Adipocyte (in vitro differentiated cells): ENCODE measurements at places on chromosomes 2 and 18.

DNA sequence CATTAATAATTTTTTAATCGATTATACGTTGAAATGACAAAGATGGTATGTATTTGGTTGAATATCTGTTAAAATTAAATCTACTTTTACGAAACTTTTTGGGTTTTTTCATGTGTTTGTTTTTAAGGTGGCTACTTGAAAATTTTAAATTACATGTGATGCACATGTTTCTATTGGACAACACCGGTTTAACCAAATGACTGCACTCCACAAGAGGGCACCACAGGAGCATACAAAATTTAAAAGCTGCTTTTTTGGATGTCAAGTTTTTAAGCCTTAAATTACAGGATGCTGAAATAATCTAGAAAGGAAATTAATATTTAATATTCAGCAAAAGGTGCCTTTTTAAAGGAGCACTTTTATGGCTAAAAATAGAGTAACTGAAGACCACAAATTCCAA, 98.7 kb downstream of the ACVR1 start:
- peak; percentile 75 for DNase-seq

DNA sequence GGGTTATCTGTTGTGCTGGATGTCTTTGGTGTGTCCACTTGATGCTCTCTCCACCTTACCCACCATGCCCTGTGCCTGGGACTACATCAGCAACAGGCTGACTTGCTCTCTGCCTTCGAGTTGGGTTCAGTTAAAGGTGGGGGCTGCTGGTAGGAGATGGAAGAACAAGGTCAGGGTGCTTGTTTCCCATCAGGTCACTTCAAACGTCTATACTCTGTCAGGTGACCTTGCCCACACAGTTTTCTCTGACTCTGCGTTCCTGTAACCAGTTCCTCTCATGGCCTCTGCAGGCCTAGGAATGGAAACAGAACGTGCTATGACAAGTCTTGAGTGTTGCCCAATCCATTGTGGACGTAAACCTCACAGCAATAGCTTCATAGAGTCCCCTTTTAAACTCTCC, 38.4 kb upstream of the PAPOLG start:
- DNase-seq = no peak

DNA sequence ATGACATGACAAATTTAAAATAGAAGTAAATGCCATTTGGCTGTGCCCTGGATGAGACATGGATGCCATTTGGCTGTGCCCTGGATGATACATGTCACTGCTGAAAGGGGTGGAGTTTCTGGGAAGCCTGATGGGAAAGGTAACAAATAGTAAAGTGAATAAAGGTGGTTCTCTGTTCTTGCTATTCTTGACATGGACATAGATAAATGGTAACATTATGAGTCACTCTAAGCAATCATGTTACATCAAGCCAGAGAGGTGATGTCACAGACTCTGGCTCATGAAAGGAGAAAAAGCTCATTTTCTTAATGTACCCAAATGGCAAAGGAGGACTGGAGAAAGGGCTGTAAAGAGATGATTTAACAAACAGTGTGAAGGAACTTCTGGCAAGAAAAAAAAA, 86.4 kb downstream of the EML6 start:
- peak; percentile 33 for DNase-seq

- no peak for DNase-seq
Observed at GRCh38 chr2:37796481-37796880, 125.0 kb upstream of the CDC42EP3 start.

DNA sequence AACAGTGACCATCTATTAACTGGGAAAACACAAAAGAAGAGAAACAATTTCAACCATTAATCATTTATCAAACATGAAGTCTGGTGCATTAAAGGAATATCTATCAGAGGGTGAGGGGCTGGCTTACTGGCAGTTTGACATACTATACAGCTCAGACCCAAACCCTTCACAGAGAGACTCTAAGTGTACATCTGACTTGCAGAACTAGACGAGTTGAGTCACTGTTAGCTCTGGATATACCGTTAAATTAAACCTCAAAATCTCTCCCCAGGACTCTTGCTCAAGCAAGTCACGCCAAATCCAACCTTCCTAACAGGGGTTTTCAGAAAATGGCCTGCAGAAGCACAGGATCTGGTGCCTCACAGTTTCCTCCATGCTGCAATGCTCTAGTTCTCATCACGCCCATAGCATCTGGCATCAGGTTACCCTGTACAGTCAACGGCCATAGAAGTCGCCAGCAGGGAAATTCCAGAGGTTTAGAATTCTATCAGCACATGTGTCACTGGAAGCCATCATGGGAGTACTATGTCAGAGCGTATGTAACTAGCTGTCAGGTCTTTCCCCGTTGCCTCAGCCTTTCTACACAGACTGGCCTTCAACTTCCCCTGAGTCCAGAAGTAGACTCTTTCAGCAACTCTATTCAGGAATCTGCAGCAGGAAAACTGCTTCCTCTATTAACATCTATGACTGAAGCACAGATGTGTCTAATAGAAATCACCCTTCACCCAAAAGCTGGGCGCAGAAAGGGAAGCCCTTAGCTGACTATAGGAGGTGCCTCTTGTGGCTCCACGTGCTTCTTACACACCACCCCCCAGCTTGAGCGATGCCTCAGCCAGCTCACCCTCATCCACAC, 9.3 kb downstream of the TGOLN2 start:
- peak; percentile 95 for DNase-seq

DNA sequence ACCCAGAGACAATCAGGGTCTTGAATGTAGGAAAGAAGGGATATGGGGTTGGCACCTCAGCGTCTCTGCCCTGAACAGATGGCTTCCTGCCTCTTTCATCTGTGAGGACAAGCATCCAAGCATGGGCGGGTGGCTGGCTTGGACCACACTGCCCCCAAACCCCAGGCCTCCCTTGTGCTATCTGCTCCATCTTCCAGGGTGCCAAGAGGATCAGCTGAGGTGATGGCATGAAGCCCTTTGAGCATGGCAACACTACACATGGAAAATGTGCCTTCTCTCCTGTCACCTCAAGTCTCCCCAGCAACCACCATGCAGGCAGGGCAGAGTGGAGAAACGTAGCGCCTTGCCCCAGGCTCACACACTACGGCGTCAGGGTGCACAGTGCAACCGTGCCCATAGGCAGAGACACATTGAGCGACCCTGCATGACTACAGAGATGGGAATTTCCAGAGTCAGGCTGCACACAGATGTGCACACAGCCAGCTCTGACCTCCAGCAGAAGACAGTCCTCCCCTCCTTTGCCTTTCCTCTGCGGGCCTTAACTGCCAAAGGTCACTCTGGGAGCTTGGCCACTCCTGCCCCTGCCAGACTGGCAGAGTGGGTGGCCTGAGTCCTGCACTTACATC, 1.5 kb downstream of the KCNIP3 start:
- DNase-seq = no peak

DNA sequence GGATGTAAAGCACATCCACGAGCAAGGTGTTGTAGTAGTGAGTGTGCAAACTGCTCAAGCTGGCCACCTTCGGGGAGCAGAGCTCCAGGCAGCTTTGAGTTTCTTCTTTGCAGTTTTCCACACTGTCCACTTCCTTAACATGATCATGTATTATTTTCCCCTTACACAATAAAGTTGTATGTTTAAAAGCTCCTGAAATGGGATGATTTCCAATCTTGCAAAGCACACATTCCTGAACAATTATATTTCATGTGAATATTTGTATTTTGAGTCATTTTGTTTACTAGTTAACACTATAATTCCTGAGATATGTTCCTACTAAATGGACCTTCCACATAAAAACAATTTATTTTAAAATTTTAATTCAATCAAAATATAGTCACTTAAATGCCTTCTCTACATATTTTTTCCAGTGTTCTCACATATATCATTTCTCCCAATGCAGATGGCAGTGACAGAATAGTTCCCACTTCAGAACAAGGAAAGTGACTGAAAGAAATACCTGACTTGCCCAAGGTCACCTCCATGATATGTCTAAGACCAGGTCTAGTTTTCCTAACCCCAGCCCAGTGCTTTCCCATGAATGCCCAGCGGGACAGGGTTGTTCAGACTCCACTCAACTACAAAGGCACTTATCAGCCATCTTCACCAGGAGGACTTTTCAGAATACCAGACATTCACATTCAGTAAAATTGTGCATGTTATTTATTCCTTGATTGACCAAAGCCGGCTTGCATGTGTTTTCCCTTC, 5.5 kb downstream of the CYB5A start:
- DNase-seq = peak; percentile 50

DNA sequence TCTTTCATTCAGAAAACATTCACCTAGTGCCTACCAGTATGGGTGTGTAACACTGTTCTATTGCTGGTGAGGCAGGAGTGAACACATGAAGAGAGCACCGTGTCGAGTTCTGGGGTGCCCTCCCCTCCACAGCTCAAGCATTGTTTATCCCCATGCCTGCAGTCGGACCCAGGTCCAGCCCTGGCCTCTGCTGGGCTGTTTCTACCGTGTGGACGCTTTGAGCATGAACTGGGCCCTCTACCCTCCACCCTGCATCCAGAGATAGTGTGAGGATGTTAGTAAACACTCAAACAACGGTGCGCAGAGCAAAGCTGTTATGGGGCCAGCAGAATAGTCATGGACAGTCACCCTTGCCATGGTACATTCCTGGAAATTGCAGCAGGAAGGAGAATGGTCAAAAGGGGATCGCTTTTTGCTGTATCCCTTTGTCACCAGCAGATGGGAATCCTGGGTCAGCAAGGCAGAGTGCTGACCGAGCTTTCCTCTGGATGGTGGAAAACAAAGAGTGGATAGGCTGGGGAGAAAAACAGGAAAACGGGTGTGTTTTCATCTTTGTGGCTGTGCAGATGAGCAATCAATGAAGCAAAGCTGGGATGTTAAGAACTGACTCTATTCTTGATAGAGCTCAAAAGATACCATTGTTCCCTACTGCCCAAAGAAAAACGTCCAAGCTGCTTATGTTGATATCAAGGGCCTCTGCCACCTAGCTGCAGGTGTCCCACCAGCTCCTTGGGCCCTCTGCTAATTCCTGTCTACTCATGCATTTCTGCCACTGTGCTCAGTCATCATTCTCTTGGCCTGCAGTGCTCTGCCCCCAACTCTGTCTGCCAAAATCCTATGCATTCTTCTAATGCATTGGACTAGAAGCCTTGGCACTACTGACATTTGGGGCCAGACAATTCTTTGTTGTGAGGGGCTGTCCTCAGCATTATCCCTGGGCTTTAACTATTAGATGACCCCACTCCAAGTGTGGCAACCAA, 38.7 kb downstream of the REEP1 start:
- DNase-seq = peak; percentile 4

DNA sequence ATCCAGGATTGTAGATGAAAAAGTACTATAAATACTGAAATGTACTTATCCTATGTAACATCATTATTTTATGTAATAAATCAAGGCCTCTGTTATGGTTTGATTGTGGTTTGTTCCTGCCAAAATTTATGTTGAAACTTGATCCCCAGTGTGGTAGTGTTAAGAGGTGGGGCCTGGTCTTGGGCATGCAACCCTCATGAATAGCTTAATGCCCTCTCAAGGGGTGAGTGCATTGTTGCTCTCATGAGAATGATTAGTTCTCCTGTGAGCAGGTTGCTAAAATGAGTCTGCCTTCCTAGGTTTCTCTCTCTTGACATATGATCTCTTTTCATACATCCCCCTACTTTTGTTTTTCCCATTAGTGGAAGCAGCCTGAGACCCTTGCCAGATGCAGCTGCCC, 915.4 kb downstream of the TSN start:
- DNase-seq = no peak

DNA sequence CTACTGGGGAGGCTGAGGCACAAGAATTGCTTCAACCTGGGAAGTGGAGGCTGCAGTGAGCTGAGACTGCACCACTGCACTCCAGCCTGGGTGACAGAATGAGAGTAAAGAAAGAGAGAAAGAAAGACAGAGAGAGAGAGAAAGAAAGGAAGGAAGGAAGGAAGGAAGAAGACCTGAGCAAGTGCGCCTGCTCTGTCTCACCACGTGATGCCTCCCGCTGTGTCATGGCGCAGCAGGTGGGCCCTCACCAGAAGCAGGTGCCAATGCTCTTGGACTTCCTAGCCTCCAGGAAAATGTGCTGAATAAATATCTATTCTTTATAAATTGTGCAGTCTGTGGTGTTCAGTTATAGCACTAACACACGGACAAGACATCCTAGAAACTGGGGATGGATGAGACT, 270.0 kb downstream of the CYP26B1 start:
- no peak for DNase-seq

GRCh38 chr18:811182-811891, 705 bp downstream of the YES1 start:
- peak; percentile 69 for DNase-seq

- DNase-seq = peak; percentile 23
Observed at GRCh38 chr2:190973726-190974628, 40.0 kb downstream of the STAT1 start.

- DNase-seq = no peak
Observed at GRCh38 chr18:13544953-13545352, 181.4 kb downstream of the FAM210A start.

DNA sequence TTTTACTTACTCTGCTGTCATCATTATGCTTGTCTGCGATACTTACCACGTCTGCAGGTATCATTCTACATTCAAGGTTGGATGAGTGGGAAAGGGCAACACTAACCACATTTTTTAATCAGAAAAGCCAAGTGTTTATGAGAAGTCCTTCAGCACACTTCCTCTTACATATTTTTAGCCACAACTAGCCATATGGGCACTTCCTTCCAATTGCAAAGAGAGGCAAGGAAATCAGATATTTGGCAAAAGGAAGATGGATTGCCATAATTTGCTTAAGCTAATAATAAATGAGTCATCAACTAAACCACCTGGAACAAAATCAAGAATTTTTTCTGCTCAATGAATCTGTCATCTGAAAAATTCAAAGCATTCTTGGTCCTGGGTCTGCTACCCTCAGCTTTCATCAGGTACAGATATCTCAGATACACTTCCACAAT, 16.7 kb upstream of the MRO start:
- DNase-seq = no peak

DNA sequence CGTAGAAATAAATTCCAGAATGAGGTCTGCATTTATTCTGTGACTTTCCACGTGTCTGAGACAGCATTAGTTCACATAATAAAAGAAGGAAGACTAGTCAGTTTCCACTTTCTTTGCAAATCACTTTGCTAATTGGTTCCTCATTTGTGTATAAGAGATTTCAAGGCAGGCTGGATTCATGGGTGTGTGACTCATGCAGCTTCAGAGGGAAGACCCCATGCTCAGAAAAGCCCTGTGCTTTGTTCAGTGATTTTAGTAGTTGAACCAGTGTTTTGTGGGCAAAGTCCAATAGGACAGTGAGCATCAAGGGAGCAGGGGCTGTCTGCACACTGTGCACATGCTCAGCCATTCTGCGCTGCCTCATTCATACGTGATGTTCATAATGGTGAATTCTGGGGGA, 297.8 kb downstream of the DLGAP1 start:
- DNase-seq = no peak

GRCh38 chr2:197201874-197202273, 108.7 kb downstream of the ANKRD44 start:
- no peak for DNase-seq

DNA sequence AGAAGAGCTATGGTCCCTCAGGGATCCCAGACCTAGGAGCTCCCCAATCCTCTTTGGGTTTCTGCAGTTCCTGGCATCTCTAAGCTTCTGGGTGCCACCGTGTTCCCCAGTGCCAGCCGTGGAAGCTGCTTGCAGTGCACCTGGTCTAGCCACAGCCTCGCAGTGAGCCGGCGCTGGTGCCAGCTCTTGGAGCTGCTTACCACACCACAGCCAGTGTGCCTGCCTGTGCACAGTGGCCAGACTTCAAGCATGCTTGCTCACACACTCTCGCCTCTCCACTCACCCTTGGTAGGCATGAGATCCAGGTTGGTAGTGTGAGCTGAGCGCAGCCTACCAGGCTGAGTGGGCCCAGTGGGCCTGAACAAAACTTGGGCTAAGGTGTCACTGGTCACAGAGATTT, 971.9 kb downstream of the DCDC2C start:
- DNase-seq = no peak
